Progenitor cell of endocrine pancreas (in vitro differentiated cells): ENCODE measurements at places on chromosomes 12 and 14. TPM values are rescaled to one million over a fixed set of nuclear protein-coding genes. Genes with fewer than 3 reads are reported as not detected.

- DNase-seq, result no peak
Observed at GRCh38 chr14:92005019-92005418, 34.8 kb downstream of the TRIP11 start.

GRCh38 chr12:5171701-5172100 lies 128.0 kb downstream of the KCNA5 start:
- peak; percentile 55 for DNase-seq

DNA sequence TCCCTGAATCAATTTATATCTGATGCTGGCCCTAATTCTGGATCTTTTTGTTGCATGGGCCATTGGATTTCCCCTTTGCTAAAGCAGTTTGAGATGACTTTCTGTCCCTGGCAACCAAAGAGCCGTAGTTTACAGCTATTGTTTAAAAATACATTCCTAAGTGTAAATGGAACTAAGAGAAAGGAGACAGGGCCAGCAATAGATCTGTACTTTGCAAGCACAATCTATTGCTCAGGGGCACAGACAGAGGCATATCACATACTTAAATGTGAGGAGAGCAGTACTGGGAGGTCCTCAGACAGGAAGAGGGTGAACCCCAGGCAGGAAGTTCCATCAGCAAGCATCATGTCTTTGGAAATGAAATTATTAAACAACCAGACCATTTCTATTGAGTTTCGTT lies 126.6 kb downstream of the ZFP36L1 start:
- DNase-seq, result no peak

DNA sequence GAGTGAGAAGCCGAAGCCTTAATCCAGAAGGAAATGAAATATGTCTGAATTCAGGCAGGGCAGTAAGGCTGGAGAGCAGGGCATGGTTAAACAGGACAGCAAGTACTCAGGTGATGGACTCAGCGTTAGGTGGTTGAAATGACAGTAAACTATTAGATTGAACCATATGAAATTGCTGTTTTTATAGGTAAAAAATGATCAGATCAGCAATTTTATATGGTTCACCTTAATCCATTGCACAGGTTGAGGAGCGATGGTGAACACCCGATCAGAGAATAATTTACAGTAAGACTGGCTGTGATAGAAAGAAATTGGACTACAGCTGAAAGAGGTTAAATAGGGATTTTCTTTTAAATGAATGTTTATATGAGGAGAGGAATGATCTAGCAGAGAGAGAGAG lies 56.6 kb downstream of the TTC6 start:
- no peak for DNase-seq

GRCh38 chr12:13348464-13348863 lies 151.9 kb downstream of the EMP1 start:
- DNase-seq, result no peak

- DNase-seq, result no peak
Observed at GRCh38 chr12:127083008-127083949, 1183.7 kb upstream of the TMEM132C start.

FSCB gene
- not detected in 2 replicates for total RNA-seq

DNAH10 gene
- total RNA-seq, result 0.47 and 1.0 TPM in 2 replicates

SERPINA9 gene
- not detected in 2 replicates for total RNA-seq
